ENCODE measurements at places on chromosomes 11 and 22. TPM values are rescaled to one million over a fixed set of nuclear protein-coding genes. Genes with fewer than 3 reads are reported as not detected.

SMTNL1 gene
- not detected for total RNA-seq

- DNase-seq: no peak
Observed at GRCh38 chr22:23404689-23405365, 175.3 kb downstream of the IGLL1 start.

NCR3LG1 gene
- total RNA-seq: 15.1 TPM

NFAM1 gene
- total RNA-seq: 2.6 TPM

MCM5 gene
- total RNA-seq: 19.7 TPM

DNA sequence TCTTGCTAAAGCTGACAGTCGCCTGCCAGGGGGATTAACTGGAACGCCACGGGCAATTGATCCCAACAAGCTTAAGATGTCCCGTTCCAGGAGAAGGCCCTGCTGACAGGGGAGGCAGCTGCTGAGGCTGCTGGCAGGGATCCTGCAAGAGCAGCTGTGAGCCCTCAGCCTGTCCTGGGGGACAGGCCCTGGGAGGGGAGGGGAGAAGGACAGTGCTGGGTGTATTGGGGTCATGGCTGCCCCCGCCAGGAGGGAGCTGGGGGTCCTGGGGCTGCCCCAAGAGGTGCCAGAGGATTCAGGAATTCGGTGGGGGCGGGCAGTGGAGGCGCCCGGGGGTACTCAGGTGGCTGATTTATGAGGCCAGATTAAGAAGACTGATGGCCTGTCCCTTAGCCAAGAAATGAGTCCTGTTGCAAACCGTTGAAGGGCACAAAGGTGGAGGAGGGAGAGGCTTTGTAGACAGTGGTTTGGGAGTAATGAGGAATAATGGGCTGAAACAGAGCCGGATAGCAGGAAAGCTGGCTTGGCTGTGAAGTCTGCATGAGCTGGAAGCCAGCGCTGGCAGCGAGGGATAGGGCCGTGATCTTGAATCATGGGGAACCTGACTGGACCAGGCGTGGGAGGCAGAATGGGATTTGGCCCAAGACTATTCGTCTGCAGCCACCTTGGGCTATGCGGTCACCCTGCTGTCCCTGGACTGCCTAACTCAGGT lies 133.5 kb downstream of the CACNA1I start:
- no peak for DNase-seq

GRCh38 chr22:47598864-47599263 lies 836.4 kb downstream of the TBC1D22A start:
- no peak for DNase-seq

DNA sequence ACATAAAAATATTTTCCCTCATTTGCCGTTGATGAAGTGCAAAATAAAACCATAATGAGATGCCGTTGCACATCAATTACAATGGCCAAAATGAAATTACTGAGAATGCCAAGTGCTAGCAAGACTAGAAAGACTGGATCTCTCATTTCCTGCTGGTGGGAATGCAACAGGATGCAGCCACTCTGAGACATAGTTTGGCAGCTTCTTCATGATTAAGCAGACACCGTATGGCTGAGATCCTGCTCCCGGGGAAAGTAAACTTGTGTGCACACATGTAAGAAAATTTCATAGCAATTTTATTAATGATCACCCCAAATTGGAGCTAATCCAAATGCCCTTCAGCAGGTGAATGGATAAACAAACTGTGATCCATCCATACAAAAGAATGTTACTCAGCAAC lies 1013.2 kb downstream of the TBC1D22A start:
- DNase-seq: no peak

DNA sequence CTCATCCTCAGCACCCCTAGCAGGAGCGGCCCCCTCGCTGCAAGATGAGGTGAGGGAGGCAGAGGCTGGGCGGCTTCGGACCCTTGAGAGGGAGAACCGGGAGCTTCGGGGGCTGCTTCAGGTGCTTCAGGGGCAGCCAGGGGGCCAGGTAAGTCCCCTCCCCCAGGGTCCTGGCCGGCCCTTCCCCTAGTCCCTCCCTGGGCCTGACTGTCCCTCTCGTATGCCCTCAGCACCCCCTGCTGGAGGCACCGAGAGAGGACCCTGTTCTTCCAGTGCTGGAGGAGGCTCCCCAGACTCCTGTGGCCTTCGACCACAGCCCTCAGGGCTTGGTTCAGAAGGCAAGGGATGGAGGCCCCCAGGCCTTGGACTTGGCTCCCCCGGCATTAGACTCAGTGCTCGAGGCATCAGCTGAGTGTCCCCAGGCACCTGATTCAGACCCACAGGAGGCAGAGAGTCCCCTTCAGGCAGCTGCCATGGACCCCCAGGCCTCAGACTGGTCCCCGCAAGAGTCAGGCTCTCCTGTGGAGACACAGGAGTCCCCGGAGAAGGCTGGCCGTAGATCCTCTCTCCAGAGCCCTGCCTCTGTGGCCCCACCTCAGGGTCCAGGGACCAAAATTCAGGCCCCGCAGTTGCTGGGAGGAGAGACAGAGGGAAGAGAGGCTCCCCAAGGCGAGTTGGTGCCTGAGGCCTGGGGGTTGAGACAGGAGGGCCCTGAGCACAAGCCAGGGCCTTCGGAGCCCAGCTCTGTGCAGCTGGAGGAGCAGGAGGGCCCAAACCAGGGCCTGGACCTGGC lies 4.0 kb downstream of the CCDC88B start:
- no peak for DNase-seq

TNNI2 gene
- not detected for total RNA-seq

- DNase-seq: no peak
Observed at GRCh38 chr11:69704508-69705253, 859 bp upstream of the FGF19 start.

- no peak for DNase-seq
Observed at GRCh38 chr11:64023712-64024710, 11.7 kb upstream of the FLRT1 start.

- DNase-seq: no peak
Observed at GRCh38 chr11:117045196-117045595, 53.0 kb downstream of the SIK3 start.

TSSK2 gene
- not detected for total RNA-seq

- DNase-seq: no peak
Observed at GRCh38 chr22:18136563-18137320, 13.2 kb upstream of the USP18 start.

DNA sequence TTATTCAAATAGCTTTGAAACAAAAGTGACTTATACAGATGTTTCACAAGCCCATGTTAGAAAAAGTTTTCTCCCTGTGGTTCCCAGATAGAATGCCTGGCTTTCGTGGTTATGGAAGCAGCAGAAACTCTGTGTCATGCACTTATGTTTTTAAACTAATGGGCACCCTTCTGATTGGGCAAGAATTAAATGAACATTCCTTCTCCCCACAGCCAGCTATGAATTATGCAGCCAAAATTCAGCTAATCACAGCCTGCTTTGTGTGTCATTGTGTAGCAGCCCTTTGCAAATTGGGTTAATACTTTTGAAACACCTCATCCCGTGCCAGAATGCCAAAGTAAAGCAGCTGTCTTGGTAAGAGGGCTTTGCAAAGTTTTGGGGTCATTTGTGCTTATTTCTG lies 46.9 kb downstream of the PANX1 start:
- DNase-seq: no peak

GRCh38 chr22:43923191-43923590 lies 414 bp upstream of the PNPLA3 start:
- no peak for DNase-seq

- no peak for DNase-seq
Observed at GRCh38 chr11:66815646-66816045, 27.6 kb upstream of the RCE1 start.

- DNase-seq: no peak
Observed at GRCh38 chr11:6646918-6647679, 8.5 kb downstream of the DCHS1 start.
